T-helper 17 cell (primary cell): ENCODE measurements at places on chromosomes 5 and 9.

GRCh38 chr5:978054-978453 is 30.5 kb upstream of the NKD2 start:
- DNase-seq = no peak

DNA sequence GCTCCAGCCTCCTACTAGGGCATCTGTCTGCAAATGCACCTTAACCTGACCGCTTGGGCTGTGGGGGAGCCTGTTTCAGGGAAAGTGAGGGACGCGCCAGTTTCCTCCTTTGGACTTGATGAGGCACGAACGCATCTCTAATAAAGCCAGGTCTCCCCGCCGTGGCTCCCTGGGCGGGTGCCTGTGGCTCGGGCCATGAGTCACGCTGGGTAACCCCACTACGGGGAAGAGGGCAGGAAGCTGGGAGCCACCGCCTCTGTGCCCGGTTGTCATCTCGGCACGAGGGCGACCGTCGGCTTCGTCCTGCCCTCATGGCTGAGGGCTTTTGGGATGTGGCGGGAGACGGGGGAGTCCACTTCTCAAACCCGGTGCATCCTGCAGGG is 12.1 kb downstream of the NOTCH1 start:
- peak; percentile 51 for DNase-seq

- no peak for DNase-seq
Measured at GRCh38 chr9:73204936-73205335, 53.3 kb downstream of the ANXA1 start.

DNA sequence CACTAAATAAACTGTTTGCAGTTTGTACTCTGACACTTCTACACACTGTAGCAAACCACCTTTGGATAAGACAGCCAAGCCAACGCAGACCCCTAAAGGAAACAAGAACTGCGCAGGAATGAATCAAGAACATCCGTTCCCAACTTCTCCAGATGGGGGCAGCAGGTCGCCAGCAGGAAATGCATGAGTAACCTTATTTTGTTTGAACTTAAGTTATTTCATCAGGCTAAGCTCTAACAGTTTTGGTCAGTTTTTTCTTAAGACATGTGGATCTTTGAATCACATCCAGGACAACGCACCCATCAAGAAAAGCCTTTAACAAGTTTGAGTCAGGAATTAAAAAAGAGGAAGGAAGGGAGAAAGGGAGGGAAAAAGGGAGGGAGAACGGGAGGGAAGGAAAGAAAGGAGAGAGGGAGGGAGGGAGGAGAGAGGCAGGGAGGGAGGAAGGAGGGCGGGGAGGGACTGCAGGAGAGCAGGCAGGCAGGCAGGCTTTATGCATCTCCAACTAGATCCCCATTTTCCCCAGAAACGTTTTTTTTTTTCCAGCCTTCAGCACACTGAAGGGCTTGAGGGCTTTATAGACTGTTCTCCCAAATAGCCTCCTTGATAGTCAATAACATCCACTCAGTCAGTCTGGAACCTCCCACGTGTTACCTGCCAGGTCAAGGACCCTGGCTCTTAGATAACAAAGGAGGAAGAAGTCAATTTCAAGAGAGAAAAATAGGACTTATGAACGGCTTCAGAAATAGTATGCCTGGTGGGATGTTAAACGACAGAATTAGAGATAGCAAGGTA is 22.2 kb downstream of the BHMT start:
- DNase-seq = no peak

DNA sequence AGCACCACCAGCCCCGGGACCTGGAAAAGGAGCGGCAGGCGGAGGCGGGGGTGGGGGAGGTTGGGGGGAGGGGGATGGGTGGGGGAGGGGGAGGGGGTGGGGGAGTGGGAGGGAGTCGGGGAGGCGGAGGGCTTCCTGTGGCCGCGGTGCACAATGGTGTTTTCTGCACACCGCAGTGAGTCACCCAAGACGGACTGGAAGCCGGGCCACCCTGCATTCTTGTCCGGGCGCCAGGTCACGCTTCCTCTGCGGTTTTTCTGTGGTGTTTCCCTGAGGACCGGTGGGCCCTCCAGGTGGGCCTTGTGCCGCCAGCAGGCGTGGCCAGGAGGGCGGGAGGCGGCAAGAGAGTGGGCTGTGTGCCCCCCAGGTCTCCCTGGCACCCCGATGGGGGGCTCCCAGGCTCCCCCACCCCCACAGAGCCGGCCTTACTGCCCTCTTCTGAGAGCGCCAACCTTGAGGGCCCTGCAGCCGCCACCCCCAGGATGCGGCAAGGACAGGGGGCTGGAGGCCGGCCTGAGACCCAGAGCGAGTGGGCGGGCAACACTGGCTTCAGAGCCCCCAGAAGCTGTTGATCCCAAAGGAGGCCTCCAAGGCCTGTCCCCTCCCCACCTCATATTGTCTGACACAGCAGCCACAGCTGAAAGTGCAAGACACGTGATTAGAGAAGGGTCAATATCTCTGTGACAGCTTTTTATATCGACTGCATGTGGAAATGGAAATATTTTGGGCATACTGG is 11.1 kb downstream of the EXD3 start:
- DNase-seq = no peak

- DNase-seq = no peak
Measured at GRCh38 chr9:26786564-26786963, 106.0 kb downstream of the CAAP1 start.

DNA sequence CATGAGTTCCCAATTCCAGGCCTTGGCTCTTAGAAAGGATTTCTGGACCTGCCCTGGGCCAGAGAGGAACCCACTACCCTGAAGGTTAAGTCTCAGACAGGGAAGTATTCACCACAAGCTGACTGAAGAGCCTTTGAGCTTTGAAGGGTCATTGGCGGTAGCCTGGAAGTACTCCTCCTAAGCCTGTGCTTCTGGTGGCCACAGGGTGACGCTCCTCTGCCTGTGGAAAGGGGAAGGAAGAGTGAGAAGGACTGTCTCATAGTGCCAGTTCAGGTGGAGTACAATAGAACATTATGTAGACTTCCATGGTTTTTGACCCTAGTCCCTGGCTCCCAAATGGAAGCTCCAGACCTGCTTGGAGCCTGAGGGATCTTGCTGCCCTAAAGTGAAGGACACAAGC is 1233.2 kb upstream of the CDH6 start:
- no peak for DNase-seq

DNA sequence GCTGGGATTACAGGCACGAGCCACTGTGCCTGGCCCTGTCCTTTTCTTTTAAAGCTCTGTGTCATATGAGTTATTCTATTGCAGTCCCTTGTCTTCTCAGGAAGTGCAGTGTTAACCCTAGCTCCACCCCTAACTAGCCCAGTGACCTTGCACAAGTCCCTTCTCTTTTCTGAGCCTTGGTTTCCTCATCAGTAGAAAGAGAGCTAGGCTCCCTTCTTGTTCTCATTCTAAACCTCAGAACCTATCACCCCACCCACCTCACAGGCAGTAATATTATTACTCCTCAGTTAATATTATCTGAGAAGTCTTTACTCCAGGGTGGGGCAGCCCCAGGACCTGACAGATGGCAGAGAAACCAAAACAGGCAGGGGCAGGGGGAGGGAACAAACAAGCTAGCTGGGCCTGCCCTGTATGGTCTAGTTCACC is 7.2 kb downstream of the CYFIP2 start:
- no peak for DNase-seq

- no peak for DNase-seq
Measured at GRCh38 chr5:112548246-112548881, 129.3 kb upstream of the EPB41L4A start.

DNA sequence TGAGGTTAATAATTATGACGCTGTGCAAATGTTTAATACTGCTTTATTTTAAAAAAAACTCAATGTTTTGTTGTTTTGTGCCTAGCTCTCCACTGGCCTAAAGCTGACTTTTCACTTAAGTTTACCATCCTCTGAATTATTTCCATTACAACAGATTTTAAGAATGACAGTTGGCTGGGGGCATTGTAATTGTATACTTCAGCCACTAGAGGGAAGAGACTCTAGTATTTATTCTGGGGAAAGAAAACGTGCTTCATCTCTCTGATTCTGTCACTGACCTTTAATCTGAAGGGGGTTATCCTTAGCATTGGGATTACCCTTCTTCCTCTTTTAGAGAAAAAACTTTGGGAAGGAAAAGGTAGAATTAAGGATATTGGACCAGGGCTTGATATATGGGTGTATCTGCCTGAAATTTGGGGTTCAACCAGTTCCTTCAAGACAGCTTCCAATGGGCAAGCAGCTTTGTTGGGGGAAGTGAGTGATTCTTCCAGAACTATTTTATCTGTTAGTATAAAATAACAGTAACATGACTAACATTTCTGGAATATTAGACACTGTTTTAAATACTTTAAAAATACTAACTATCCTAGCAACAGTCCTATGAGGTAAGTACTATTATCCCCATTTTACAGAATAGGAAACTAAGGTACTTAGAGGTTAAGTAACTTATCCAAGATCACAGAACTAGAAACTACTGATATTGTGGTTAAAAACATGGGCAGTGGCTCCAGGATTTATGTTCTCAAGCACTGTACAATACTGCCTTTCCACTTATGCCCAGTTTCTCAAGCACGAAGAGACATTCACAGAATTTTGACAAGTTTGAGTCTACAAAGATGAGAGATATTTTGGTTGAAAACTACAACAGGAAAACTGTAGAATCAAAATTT is 208.4 kb downstream of the CD180 start:
- no peak for DNase-seq

- DNase-seq = no peak
Measured at GRCh38 chr5:176630681-176631222, 277 bp downstream of the EIF4E1B start.

- DNase-seq = no peak
Measured at GRCh38 chr5:159199225-159199624, 10.1 kb downstream of the RNF145 start.

- no peak for DNase-seq
Measured at GRCh38 chr5:84862132-84862531, 477.5 kb upstream of the EDIL3 start.

DNA sequence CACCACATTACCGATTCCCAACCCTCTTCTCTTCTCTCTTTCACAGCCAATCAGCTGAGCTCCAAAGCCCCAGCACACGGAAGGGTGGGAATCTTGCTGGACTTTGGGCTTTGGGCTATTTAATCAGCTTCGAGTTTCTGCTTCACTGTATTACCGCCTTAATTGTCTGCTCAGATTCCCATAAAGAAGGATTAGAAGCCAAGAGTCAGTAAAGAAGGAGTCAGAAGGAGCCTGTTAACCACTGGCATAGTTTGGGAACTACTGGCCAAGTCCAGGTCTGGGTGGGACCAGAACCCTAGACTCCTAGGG is 4.4 kb downstream of the SPRY4 start:
- no peak for DNase-seq

DNA sequence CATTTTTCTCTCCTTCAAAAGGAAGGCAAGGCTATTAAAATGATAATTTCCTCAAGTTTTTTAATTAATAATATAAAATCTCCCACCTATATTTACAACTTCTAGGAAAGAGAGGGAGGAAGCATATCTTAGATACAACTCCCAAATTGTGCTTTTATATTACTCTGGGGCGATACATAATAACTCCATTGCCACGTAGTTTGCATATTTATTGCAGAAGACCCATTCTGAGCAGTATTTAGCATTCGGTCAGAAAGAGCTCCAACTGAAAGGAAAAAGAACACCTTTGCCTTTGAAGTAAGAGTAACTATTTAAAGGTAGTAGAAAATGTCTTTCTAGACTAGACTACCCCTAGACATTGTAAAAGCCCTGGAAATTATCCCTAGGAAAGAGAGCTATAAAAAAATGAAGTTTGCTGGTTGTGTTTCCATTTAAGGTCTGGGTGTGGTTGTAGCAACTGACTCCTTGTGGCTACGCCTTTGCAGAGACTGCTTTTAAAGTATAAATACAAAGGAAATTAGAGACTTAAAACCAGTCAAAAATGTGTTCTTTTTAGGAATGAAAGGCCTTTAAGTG is 566.1 kb downstream of the ZNF608 start:
- DNase-seq = no peak

DNA sequence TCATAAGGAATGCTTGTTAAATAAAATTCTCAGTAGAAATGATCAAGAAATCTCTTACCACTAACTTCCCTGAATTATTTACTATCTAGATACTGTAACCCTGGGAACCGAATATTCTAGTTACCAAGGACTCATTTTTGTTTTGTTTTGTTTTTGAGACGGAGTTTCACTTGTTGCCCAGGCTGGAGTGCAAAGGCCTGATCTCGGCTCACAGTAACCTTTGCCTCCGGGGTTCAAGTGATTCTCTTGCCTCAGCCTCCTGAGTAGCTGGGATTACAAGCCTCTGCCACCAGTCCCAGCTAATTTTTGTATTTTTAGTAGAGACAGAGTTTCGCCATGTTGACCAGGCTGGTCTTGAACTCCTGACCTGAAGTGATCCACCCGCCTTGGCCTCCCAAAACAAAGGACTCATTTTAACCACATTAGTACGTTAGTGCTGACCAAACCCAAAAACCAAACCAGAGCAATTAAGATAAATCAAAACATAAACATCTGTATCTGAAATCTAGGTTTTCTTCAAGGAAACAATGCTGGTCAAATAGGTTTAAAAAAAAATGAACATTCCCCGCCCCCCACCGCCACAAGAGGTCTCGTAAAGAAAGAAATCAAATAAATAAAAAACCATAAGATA is 3.7 kb downstream of the TXN start:
- no peak for DNase-seq

DNA sequence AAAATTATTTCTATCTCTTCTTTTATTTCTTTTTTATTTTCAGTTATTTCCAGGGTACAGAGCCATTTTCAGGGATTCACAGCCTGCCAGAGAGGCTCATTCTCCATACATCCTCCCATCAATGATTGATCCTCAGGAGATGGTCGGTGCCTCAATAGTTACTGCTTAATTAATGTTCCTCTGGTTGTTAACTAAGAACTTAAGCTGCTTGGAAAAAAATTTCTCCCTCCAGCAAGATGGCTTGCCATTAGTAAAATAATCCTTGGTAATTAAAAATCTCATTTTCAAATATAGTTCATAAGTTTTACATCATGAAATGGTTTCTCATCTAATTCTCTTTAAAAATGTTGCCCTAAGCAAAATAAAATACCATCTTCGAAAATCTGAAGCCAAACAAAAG is 20.0 kb downstream of the MARCHF11 start:
- no peak for DNase-seq

DNA sequence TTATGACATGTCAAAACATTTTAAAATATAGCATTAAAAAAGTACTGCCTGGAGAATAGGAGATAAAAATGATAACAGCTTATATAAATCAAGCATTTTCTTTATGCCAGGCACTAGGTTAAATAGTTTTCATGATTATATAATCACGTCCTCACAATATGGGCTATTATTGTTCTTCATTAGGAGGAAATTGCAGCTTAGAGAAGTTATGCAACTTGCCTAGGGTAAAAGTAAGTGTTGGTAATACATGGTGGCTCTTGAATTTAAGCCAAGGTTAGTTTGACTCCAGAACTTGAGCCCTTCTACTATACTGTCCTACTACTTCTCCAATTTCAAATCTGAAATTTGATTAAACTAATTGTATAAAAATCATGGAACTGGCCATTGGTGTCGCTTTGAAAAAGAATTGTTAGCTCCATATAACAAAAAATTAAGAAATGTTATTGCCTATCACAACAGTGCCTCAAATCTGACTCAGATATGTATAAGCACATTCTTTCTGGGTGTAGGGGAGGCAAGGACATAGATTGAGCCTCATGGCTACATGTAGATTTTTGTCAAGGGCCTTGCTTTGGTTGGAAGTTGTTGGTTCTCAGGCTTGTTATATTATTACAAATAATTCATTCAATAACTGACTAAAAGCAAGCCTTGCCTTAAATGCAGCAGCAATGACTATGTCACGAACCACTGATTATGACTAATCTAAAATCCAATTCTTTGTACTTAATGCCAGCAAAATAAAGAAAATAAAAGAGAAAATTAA is 223.5 kb upstream of the DAB2 start:
- no peak for DNase-seq
